Uterus (tissue), 4 donors: ENCODE measurements at places on chromosomes 4 and X. TPM values are rescaled to one million over a fixed set of nuclear protein-coding genes. Genes with fewer than 3 reads are reported as not detected.

DNA sequence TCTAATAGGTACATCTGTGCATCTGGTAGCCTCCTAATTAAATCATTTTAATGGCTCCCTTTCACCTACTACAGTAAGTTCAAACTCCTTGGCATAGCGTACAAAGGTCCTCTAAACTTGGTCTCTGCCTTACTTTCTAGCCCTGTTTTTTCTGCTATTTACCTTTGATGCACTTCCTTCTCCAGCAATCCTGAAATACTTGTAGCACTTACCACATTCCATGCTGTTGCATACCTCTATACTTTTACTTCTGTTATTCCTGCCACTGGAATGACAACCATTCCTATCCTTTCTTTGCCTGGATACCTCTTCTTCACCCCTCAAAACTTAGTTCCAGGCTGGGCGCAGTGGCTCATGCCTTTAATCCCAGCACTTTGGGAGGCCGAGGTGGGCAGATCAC, 56.6 kb upstream of the LHFPL1 start:
- no peak for DNase-seq

- no peak for DNase-seq
Measured at GRCh38 chr4:78293821-78294301, 236.7 kb downstream of the FRAS1 start.

DNA sequence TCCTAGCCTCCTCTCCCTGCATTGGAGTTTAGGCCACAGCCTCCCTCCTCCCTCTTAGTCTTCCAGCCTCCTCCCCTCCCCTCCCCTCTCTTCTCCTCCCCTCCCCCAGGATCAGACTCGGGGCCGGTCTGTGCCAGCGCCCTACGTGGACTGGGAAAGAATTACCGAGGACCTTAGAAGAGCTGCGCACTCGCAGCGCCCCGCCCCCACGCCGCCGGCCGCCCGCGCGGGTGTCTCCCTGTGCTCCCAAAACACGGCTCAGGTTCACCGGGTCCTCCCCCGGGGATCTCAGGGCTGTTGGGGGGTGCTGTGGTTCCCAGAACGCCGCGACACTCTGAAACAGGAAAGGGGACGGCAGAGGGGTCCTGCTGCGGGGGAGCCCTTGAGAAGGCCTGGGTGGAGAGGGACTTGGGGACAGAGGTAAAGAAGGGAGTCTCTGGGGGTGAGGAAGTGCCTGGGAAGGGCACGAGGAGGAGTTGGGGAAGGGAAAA, 122.3 kb upstream of the TBL1X start:
- DNase-seq = peak; percentile 85

- no peak for DNase-seq
Measured at GRCh38 chr4:149997881-149998421, 80.3 kb upstream of the DCLK2 start.

The SPANXB1 gene
- total RNA-seq = not detected

The PNCK gene
- 5.9 TPM for total RNA-seq

DNA sequence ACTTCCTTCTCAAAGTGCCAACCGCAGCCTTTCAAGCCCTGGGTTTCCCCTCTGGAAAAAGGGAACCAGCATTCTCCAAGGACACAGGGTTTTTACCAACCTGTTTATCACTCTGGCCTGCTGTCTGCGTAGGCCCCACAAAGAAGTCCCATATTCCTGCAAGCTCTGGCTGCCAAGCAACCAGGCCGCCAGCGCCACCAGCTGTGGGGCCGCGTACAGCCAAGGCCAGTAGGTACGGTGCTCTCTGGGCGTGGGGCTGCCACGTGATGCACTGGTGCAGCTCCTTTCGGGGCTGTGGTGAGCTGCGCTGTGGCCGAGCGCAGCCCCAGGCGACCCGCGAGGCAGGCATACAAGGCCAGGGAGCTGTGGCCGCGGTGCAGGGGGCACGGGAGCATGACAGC, 22.1 kb downstream of the LUZP4 start:
- DNase-seq = no peak

- no peak for DNase-seq
Measured at GRCh38 chr4:166318810-166319525, 445.9 kb downstream of the TLL1 start.

DNA sequence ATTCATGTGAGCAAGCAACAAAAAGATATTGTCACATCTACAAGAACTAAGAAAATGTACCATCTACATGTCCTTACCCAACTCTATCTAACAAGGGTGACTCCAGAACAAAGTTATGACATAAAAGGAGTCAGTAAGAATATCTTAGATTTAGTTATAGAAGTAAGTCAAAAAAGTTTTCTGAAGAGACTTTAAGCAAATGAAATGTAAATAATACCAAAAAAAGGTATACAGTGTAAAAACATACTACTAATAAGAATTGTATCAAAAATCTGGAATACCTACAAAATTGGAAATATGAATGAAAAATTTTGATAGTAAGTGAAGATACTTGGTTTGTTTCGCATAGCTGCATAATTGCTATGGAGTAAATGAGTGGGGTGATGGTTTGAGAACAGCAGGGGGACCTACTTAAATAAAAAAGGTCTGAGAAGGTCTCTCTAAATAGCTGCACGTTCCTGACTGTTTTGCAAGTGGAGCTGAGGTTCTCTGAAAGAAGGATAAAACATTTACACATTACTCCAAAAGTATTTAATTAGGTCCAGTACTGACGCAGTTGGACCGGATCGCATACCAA, 51.0 kb upstream of the ENPP6 start:
- DNase-seq = no peak

GRCh38 chrX:41373989-41374606, 40.1 kb downstream of the DDX3X start:
- DNase-seq = no peak

- DNase-seq = no peak
Measured at GRCh38 chrX:44698357-44698756, 145.5 kb upstream of the DUSP21 start.

GRCh38 chr4:143025081-143025704, 159.5 kb upstream of the USP38 start:
- no peak for DNase-seq
